Stimulated activated CD4-positive, alpha-beta T cell treated with anti-CD3 and anti-CD28 coated beads, Interleukin-1b, Interleukin-23, amount 100 ng/mL, for 1 hour (primary cell): ENCODE measurements at places on chromosomes 5 and 9.

DNA sequence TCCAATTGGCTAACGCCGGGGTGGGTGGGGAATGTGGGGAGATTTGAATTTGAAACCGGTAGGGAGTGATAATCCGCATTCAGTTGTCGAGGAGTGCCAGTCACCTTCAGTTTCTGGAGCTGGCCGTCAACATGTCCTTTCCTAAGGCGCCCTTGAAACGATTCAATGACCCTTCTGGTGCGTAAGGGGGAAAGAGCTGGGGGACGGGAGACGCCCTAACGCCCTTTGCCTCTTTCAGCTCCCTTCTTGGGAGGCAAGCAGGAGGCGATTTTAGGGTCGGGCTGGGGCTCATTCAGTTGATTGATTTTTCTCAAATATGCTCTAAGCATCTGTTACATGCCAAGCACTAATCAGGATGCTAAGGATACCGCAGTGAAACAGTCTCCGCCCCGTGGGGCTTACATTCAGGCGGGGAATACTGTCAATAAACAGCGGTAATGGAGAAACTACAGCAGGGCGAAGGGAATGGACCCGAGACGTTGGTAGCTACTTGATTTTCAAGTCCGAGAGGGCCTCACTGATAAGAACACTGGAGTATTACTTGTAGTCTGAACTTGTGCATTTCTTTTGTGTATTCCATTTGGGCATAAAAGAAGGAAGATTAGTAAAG lies at the start of gene HMMR:
TSS of gene HMMR (plus strand) at position 71 of the 610 bp plus-strand sequence. CDS start at position 132, 61 bp downstream.
- DNase-seq: no peak

- DNase-seq: no peak
Observed at GRCh38 chr9:79371948-79372555, 199.7 kb upstream of the TLE4 start.

- DNase-seq: no peak
Observed at GRCh38 chr5:138372653-138373052, 20.2 kb downstream of the KDM3B start.

- DNase-seq: no peak
Observed at GRCh38 chr5:93601802-93602155, 18.8 kb downstream of the NR2F1 start.

- DNase-seq: no peak
Observed at GRCh38 chr9:121225240-121225639, 23.6 kb upstream of the RAB14 start.

- DNase-seq: no peak
Observed at GRCh38 chr9:74064702-74065101, 432.4 kb upstream of the RORB start.

GRCh38 chr5:68376935-68377334 lies 161.4 kb downstream of the PIK3R1 start:
- no peak for DNase-seq

- DNase-seq: no peak
Observed at GRCh38 chr9:114149181-114149580, 6.2 kb upstream of the COL27A1 start.

- DNase-seq: no peak
Observed at GRCh38 chr5:125961150-125961549, 462.1 kb upstream of the GRAMD2B start.

DNA sequence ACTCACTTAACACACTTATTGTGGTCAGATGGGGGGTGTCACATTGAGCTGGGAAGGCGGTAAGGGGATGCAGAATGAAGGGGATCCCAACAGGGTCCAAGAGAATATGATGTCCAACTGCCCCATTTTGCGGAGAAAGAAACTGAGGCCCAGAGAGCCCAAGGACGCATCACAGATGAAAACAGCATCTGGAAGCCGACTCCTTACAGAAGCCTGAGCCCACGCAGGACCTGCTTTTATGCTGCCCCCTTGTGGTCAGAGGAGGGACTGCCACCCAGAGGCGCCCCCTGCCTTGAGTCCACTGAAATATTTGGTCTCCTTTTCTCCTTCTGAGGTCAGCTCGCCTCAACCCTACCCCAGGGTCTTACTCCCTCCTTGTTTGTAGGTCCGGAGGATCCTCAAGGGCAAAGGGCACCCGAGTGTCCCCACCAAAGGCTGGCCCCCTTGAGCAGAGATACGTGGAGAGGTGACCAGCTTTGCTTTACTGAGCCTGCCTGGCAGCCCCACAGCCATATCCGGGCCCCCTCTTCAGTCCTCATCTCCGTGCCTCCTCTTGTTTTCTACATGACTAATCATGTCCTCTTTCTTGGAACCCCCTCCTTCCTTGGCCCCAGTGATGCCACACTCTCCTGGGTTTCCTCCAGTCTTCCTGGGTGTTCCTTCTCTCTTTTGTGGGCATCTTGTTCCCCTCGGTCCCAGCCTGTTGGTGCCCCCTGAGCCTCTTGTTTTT lies 30.0 kb upstream of the TTLL11 start:
- DNase-seq: peak; percentile 37

- no peak for DNase-seq
Observed at GRCh38 chr5:140342287-140342686, 4.1 kb downstream of the HBEGF start.

- DNase-seq: no peak
Observed at GRCh38 chr9:68750255-68750654, 45.2 kb downstream of the PIP5K1B start.

- DNase-seq: no peak
Observed at GRCh38 chr5:150014456-150014855, 13.9 kb downstream of the HMGXB3 start.

DNA sequence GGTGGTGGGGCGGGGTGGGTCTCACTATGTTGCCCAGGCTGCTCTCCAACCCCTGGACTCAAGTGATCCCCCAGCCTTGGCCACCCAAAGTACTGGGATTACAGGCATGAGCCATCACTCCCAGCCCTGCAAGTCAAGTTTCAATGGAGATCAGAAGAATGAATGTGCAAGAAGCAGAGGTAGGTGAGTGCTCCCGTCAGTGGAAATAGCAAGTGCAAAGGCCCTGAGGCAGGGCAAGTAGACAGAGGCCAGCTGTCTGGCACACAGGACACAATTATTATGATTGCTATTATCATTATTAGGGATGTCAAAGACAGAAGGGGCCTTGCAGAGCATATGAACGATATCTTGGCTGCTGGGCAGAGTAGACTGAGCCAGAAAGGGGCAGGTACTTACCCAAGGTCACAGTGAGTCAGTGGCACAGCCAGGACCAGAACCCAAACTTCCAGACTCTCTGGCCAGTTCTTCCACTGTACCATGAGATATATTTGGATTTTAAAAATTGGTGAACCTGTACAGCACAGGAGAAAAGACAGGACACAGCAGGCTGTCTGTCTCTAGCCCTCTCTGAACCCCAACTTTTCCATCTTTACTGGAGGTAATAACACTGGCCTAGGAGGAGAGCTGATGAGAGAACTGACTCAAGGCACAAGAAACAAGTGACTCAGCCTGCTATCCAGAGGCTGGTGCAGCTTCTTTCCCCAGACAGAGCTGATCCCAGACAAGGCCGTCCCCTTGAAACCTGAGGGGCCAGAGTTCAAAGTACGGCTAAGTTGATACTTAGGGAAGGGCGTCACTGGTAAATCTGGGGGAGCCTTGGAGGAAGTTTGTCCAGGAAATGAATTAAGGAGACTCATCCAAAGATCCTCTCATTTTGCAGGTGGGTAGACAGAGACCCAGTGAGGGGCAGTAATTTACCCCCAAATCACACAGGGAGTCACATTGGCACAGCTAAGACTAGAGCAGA lies 1.4 kb downstream of the HDHD3 start:
- no peak for DNase-seq

- no peak for DNase-seq
Observed at GRCh38 chr9:4725706-4726442, 15.1 kb downstream of the AK3 start.

DNA sequence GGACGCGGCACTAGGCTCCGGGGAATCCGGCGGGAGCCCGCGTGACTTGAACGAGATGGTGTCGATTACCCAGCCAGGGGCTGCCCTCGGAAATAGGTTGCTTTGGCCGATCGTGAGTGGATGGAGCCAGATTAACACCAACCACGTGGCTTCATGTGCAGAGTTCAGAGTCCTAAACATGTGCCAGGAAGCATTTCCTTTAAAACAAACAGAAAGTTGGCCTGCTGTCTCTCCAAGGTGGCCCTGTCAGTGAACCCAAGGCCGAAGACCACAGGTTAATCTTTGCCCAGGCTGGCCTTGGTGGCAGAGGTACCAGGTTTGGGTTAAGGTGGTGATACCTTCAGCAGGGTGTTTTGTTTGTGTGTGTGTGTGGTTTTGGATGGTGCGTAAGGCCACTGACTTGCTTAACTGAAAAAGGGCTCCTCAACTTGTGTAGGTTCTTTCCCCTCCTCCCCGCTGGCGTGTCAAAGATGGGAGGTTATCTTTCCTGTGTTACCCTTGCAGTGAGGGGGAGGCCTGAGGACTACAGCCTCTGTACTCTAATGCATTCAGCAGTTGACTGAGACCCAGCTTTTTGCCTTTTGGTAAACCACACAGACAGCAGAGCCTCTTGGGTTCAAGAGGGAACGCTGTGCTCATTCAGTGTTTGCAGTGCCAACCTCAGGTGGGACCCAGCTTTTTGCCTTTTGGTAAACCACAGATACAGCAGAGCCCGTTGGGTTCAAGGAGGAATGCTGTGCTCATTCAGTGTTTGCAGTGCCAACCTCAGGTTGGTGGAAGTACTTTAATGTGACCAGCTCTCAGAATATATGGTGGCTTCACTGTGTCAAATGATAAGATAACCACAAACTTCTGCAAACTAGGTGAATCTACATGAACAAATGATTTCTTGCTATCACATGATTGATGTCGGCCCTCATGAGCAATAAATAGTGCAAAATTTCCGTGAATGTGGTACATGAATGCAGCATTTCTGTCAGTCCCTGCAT lies 1.4 kb downstream of the IQGAP2 start:
- DNase-seq: peak; percentile 34

DNA sequence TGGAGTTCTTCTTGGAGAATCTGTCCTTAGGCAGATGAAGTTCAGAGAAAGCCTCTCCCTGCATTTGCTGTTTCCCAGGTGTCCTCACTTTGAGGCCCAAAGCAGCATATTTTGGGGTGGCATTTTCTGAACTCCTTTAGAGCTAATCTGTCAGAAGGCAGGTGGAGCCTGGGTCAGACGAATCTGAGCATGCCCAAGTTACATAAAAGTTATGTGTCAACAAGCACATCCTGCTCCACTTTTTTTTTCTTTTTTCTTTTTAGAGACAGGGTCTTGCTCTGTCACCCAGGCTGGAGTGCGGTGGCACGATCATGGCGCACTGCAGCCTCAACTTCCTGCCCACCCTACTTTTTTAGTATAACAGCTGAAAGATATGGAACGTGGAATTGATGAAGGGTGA lies 41.3 kb upstream of the HSPA9 start:
- no peak for DNase-seq
